ENCODE measurements at places on chromosomes 16 and 17. TPM values are rescaled to one million over a fixed set of nuclear protein-coding genes. Genes with fewer than 3 reads are reported as not detected.

KLHL10 gene
- 0.18 TPM for total RNA-seq

SLFN12 gene
- 48.6 TPM for total RNA-seq

CMTM1 gene
- 1.7 TPM for total RNA-seq

MGAT5B gene
- 0.56 TPM for total RNA-seq

DNA sequence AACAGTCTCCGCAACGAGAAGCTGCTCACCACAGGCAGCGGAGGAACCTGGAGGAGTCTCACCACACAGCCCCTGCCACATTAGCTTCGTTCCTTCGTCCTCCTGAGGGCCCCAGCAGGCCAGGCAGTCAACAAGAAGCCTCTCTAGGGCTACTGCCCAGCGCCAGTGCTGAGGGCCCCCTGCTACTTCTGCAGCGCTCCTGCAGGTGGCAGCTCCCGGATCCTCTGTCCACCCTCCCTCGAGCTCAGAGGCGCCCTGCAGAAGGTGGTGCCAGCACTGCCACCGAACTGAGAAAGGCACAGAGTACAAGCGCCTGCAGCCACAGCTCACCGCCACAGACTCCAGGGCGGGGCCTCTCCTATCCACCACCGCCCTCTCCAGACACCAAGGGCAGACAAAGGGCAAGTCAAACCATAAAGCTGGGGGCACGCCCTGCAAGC, 27.3 kb downstream of the KDM8 start:
- H3K4me3 ChIP-seq = no peak overlapping the region
- peaks cover 5% of the 10 kb centered on the region for H3K4me1 ChIP-seq
- DNase-seq = no peak
- H3K27ac ChIP-seq = no peak overlapping the region
- peaks cover 34% of the 10 kb centered on the region for H3K36me3 ChIP-seq
- no peaks in the 10 kb centered on the region for H3K27me3 ChIP-seq

DNA sequence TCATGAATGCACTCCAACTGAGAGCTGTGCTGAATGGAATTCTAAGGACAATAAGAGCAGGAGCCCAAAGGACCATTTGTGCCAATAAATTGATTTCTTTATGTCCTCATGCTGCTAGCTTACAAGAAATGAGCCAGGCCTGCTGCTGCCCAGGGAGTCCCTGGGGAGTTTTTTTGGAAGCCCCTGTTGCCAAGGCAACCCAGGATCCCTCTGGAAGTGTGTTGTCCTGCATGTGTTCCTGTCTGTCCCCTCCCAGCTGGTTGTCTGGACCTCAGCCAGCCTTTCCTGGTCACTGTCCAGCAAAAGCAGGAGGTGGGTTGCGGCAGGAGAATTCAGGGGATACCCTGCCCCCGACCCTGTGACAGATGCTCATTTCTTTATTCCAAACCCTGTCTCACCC, 51.0 kb upstream of the GPRC5B start:
- no peaks in the 10 kb centered on the region for H3K4me1 ChIP-seq
- H3K27ac ChIP-seq = no peak overlapping the region
- no peaks in the 10 kb centered on the region for H3K36me3 ChIP-seq
- no peak for DNase-seq
- H3K4me3 ChIP-seq = no peak overlapping the region
- H3K27me3 ChIP-seq = no peaks in the 10 kb centered on the region

- H3K36me3 ChIP-seq = no peaks in the 10 kb centered on the region
- peaks cover 7% of the 10 kb centered on the region for H3K4me1 ChIP-seq
- peak; percentile 24 for DNase-seq
- H3K27ac ChIP-seq = peak overlapping the region; percentile 2
- no peaks in the 10 kb centered on the region for H3K27me3 ChIP-seq
Observed at GRCh38 chr16:69820926-69821541, 58.9 kb downstream of the WWP2 start.

DNA sequence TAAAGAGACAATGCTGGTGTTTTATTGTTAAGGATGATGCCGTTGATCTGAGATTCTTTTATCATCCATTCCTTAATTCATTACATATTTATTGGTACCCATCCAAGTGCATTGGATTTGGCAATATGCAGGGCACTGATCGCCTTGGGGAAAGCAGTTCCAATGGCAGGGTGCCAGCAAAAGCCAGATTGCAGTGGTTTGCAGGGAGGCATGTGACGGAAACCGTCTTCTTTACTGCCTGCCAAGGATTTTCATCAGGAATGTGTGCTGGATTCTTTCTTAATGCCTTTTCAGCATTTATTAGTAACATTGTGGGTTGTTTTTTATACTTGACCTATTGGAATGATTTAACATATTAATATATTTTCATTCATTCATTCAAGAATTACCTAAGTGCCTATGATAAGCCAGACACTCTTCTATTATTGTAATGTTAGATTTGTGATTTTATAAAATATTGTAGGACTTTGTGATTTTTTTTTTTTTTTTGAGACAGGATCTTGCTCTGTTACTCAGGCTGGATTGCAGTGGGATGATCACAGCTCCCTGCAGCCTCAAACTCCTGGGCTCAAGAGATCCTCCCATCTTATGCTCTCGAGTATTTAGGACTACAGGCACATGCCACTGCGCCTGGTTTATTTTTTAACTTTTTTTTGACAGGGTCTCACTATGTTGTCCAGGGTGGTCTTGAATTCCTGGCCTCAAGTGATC, 93.4 kb upstream of the TNRC6A start:
- H3K4me1 ChIP-seq = peaks cover 3% of the 10 kb centered on the region
- peak; percentile 91 for DNase-seq
- peak overlapping the region; percentile 84 for H3K27ac ChIP-seq

GRCh38 chr17:39921323-39921722, 2.9 kb upstream of the GSDMB start:
- H3K27me3 ChIP-seq = no peaks in the 10 kb centered on the region
- no peak for DNase-seq
- H3K27ac ChIP-seq = no peak overlapping the region
- no peak overlapping the region for H3K4me3 ChIP-seq

DNA sequence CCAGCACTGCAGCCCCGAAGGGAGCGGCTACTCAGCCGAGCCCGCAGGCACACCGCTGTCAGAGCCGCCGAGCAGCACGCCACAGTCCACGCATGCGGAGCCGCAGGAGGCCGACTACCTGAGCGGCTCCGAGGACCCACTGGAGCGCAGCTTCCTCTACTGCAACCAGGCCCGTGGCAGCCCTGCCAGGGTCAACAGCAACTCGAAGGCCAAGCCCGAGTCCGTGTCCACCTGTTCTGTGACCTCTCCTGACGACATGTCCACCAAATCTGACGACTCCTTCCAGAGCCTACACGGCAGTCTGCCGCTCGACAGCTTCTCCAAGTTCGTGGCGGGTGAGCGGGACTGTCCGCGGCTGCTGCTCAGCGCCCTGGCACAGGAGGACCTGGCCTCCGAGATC, 42.4 kb downstream of the SREBF1 start:
- H3K27me3 ChIP-seq = no peaks in the 10 kb centered on the region
- no peak overlapping the region for H3K4me3 ChIP-seq
- H3K4me1 ChIP-seq = peaks cover 15% of the 10 kb centered on the region
- peaks cover 59% of the 10 kb centered on the region for H3K36me3 ChIP-seq
- H3K27ac ChIP-seq = no peak overlapping the region

- no peak overlapping the region for H3K27ac ChIP-seq
- H3K27me3 ChIP-seq = no peaks in the 10 kb centered on the region
- DNase-seq = no peak
- H3K4me1 ChIP-seq = no peaks in the 10 kb centered on the region
Observed at GRCh38 chr16:80372341-80372740, 168.5 kb upstream of the DYNLRB2 start.

DNA sequence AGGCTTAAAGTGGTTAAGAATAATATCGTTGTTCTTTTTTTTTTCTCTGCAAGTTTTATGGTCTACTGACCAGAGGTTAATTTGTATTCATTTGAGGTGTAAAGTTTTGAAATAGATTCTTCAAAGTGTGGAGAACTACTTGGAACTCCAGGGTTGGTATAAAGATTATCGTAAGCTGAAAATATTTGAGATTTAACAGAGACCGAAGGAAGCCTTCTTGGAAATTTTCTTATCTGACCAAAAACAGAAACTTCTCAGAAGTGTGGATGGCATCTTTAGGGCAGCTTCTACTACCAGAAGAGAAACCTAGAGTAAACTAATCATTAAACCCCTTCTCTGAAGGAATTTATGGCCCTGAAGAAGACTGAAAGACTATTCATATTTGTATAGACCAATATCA, 206.8 kb upstream of the MON1B start:
- H3K36me3 ChIP-seq = no peaks in the 10 kb centered on the region
- no peak overlapping the region for H3K4me3 ChIP-seq
- H3K4me1 ChIP-seq = no peaks in the 10 kb centered on the region

DNA sequence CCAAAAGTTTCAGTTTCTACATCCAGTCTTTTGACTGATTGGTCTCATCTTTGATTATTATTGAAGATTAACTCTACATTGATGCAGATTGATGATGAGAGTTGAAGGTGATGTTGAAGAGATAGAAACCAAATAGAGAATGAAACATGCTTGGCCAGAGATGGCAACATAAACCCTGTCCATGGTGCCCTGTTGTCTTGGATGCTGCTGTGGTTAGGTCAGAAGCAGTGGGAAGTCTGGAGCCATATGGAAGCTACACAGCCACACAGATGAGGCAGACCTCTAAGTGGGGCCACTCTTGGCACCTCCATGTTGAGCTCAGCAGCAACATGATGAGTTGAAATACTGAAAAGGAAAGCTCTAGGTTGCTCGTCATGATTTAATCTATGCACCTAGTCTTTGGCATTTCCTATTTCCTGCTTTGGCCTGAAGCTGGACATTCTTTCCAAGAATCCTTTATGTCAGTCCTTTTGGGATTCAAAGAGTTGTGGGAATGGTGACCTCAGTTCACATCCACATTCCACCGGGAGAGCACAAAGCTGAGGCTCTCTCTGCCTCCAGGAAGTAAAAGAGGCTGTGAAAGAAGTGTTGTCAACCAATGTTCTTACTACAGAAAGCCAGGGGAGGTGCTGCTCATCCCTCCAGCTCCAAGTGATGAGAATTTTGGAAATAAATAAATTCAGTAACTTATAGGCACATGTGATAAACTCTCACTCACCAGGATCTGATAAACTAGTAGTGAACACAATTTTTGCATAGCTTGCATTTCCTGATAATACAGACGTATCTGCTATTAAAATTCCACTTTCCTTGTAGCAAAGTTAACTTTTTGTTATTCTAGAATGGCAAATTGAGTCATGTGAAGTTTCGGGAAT, 127.7 kb upstream of the MAF start:
- H3K27ac ChIP-seq = no peak overlapping the region
- no peaks in the 10 kb centered on the region for H3K27me3 ChIP-seq
- no peaks in the 10 kb centered on the region for H3K36me3 ChIP-seq

DNA sequence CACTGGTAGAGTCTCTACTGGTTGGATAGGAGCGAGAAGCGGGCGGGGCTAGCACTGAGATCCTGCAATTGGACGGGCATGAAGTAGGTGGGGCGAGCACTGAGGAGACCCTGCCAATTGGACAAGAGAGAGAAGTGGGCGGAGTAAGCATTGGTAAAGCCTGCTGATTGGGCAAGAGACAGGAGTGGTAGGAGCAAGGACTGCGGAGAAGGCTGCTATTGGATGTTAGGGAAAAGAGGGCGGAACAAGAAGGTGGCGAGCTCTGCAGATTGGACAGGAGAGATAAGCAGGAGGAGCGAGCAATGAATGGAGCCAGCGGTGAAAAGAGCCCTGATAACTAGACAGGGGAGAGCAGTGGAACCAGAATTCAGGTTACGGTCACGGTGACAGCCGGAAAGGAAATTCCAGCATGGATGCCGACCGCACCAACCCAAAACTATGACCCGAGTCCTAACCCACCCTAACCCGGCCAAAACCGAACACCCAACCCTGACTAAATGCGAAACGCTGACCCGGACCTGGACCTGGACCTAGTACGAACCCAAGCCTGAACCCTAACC, 4.8 kb downstream of the SCGB1C2 start:
- H3K27me3 ChIP-seq = peaks cover 4% of the 10 kb centered on the region
- no peak overlapping the region for H3K4me3 ChIP-seq
- H3K27ac ChIP-seq = no peak overlapping the region
- H3K4me1 ChIP-seq = no peaks in the 10 kb centered on the region

- no peak overlapping the region for H3K4me3 ChIP-seq
- no peak for DNase-seq
- H3K4me1 ChIP-seq = no peaks in the 10 kb centered on the region
Observed at GRCh38 chr17:42639525-42640113, 19.5 kb upstream of the TUBG2 start.

DNA sequence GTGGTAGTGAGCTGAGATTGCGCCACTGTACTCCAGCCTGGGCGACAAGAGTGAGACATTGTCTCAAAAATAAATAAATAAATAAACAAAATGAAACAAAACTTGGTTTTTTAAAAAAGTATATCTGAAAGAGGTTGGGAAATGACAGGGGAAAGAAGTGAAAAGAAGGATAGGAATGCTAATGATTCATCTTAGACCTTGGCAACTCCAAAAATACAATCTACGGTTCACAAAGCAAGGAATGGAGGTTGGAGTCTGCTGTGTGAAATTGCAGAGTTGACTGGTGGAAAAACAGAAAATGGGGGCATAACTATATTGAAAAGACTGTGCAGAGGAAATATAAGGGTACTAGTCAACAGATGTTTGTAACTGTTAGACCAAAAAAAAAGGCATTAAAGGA, 40.0 kb upstream of the CD300E start:
- no peak overlapping the region for H3K4me3 ChIP-seq
- H3K36me3 ChIP-seq = no peaks in the 10 kb centered on the region
- no peaks in the 10 kb centered on the region for H3K27me3 ChIP-seq
- no peaks in the 10 kb centered on the region for H3K4me1 ChIP-seq
- no peak overlapping the region for H3K27ac ChIP-seq

DNA sequence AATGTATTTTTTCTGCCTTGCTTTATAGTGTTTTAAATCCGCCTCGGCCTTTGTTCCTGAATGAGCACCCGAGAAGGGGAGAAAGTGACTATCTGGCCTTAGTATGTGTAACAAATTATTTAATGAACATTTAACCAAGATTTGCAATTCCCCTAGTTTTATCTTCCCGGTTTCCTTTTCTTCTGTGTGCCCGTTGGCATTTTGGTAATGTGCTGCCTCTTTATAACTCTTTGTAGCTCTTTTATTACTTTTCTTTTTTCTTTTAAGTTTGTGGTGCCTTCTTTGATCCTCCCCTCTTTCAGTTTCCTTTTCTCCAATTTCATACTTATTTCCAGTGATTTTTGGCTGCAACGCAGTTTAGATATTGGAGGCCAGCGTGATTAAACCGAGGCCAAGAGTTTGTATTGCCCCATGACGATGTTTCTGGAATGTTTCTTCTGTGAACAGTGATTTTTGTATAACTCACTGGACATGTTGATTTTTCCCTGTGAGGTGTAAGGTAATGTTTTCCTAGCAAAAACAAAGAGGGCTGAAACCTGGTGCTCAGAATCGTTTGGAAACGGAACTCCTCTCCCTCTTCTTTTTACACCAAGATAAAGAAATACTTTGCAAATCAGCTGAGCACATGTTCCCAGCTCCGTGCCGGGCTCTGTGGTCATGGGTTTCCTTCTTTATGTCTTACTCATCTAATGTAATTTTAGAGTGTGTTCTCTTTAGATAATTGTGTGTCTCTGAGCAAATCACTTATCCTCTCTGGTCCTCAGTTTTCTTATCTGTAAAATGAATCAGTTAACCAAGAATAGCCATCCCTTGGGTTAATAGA, 344.3 kb downstream of the WWOX start:
- no peak overlapping the region for H3K27ac ChIP-seq
- no peak overlapping the region for H3K4me3 ChIP-seq
- H3K36me3 ChIP-seq = no peaks in the 10 kb centered on the region
- no peaks in the 10 kb centered on the region for H3K27me3 ChIP-seq

- no peaks in the 10 kb centered on the region for H3K4me1 ChIP-seq
- no peaks in the 10 kb centered on the region for H3K36me3 ChIP-seq
- H3K27ac ChIP-seq = no peak overlapping the region
- no peak for DNase-seq
- peaks cover 32% of the 10 kb centered on the region for H3K27me3 ChIP-seq
- H3K4me3 ChIP-seq = no peak overlapping the region
Observed at GRCh38 chr17:28413804-28414203, 7.8 kb upstream of the SLC46A1 start.
